ENCODE measurements at places on chromosomes 1 and 21.

- no peak for DNase-seq
Observed at GRCh38 chr1:26700711-26701110, 4.9 kb downstream of the ARID1A start.

GRCh38 chr1:185819798-185820197 lies 85.6 kb downstream of the HMCN1 start:
- DNase-seq = no peak

GRCh38 chr1:3746830-3747521 lies 5.3 kb upstream of the CCDC27 start:
- DNase-seq = peak; percentile 89

DNA sequence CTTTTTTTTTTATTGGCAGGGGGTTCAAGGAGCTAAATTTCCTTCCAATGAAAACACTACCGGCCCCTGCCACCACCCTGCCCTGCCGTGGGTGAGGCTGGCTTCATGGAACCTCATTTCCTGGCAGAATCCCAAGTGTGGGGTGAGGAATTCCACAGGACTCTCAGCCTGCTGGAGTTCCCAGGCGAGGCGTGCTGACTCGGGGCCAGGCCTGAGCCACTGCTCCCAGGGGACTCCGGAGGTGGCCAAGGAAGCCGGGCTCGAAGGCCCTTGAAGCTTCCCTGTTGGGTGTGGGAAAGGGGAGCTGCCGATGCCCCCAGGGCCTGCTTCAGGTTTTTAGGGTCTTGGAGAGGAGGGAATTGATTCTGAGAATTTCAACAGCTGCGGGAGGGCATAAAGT lies 95.3 kb upstream of the ACTRT2 start:
- no peak for DNase-seq

DNA sequence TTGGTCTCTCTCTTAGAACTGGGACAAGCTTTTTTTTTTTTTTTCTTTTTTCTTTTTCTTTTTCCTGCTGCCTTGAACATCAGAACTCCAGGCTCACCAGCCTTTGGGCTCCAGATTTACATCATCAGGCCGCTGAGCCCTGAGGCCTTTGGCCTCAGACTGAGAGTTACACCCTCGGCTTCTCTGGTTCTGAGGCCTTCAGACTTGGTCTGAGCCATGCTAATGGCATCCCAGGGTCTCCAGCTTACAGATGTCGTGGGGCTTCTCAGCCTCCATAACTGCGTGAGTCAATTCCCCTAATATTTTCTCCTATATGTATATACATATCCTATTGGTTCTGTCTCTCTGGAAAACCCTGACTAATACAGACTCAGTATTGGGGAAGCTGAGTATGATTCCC lies 36.5 kb upstream of the RC3H1 start:
- no peak for DNase-seq

- DNase-seq = no peak
Observed at GRCh38 chr1:199698222-199698621, 329.3 kb upstream of the NR5A2 start.

DNA sequence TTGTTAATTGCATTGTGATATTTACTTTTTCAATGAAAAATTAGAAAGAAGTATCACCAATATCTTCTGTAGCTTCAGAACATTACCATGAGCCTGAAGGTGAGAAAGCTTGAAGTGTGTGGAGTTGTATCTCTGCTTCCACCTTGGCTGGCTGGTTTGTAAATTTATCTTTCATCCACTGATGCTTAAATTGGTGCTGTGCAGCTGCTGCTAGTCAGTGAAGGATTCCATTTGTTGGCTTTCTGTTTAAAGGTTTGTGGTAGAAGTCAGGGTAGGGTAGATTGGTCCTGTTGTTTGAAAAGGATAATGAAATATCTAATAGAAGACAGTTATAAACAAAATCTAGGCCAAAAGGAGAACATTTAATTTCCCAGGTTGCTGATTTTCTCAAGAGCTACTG lies 105.7 kb downstream of the C1orf21 start:
- no peak for DNase-seq

DNA sequence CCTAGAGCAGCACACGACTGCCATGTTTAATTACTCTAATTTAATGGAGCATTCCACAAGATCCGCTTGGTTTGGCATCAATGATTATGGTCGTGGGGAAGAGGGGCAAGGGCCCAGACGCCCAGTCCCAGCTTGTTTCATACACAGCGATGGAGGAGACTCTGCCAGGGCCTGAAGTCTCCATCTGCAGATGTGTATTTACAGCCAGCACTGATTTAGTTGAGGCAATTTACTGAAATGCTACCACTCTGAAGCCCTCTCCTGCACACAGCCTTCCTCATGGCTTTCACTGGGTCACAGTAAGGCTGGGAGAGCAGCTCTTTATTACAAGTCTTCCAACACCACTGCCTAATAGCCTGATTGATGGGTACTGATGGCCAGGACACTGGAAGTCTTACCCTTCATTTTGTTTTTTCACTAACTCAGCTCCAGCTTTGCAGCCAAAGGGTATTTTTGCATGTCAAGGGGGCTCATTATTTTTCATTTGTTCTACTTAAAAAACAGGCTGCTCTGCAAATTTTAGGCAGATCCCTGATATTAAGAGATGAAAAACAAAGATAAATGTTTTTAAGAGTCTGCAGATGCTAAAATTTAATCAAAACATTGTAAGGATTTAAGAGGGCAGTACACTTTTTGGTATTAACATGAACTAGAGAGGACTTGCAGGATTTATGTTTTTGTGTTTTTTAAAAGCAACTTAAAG lies 236.3 kb downstream of the SIPA1L2 start:
- DNase-seq = no peak

DNA sequence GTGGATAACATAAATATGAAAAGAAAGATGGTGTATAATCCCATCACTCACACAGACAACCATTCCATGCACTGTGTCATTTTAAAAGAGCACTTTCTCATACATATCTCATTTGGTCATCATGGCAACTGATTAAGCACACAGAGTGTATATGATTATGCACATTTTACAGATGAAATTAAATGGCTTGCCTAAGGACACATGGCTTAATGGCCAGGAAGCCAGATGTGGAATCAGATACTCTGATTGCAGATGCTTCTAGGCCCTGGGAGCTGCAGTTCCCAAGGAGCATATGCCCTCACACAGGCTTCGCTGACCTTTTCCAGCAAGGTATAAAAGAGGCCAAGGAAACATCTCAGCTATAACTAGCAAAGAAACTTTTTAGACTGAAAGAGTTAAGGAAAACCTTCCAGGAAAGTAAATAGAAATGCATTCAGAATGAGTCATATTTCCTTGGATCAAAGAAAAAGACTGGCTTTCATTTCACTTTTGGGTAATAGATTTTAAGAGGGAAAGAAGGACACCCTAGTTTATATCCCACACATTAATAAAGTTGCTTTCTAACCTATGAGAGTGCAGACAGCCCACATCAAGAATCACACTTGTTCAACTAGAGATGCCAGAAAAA lies 19.6 kb upstream of the FAM89A start:
- no peak for DNase-seq
